ENCODE measurements at places on chromosomes 1 and 21.

DNA sequence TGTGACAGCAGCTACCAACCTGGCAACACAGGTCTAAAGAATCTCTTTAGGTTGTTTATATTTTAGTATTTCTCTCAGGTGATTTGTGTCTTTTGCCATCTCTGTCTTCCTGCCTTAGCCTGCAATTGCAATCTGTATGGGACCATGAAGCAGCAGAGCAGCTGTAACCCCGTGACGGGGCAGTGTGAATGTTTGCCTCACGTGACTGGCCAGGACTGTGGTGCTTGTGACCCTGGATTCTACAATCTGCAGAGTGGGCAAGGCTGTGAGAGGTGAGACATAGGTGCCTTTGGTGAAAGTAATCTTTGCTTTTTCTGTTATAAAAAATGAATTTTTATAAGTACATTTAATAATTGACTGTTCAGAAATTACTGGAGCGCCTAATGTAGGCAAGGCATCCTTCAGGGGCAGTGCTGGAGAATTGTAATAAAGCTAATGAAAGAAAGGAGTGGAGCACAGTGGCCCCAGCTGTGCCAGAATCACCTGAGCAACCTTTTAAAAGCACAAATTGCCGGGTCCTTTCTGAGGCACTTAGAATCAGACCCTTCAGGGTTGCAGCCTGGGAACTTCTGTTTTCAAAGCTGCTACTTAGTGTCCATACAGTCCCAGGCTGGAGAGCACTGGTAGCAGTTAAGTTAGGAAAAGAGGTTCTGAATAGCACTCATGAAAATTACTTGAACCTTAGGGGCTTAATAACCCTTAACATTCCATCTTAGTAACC is 60.6 kb upstream of the LAMC2 start:
- DNase-seq: no peak

- no peak for DNase-seq
These were observed 74.2 kb downstream of the CD34 start for GRCh38 chr1:207836591-207837347.

GRCh38 chr1:186657481-186657880 is 22.7 kb downstream of the PTGS2 start:
- no peak for DNase-seq

GRCh38 chr21:44295163-44295573 is 4.7 kb upstream of the PFKL start:
- no peak for DNase-seq

GRCh38 chr1:235067396-235068157 is 61.1 kb downstream of the TOMM20 start:
- DNase-seq: peak; percentile 89

DNA sequence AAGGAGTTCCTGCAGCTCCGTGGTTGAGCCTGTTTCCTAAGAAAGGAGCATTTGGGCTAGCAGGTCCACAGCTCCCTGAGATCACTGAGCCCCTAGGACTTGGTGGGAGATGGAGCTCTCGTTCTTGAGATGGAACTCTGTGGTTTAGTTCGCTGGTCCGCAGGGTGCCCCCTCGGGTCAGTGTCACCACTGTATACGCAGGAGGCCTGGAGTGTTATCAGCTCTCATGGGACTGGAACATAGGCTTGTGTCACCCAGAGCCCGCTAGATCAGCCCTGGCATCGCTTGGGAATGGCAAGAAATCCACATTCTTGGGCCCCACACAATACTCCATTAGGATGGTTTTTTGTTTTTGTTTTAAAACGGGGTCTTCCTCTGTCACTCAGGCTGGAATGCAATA is 3.6 kb downstream of the SNAP47 start:
- DNase-seq: no peak

DNA sequence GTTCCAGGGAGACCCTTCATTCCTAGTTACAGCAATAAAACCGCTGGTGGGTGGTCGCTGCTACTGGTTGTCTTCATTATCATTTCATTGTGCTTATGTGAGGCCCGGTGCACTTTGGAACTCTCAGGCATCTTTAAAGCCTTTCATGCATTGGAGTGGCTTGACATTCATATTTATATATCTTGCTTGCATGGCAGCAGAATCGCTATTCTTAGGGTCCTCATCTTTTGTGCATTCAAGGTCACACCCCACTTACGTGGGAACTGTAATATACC is 110.1 kb downstream of the ZBTB18 start:
- DNase-seq: no peak

DNA sequence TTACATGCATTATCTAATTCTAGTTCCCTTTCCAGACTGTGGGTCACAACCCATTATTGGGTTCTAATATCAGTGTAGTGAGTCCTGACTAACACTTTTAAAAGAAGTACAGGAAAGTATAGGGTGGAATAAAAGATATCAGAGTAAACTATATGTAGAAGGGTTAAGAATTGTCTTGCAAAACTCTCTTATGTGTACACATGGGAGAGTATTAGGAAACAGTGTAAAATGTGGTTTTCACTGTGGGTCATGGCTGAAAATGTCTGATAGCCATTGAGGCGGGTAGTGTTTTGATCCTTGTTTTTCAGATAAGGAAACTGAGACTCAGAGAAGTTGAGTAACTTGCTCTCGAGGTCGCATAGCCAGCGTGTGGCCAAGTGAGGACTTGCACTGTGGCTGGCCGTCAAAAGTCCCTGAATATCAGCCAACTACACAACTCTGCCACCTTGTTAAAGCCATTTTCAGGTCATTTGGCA is 18.5 kb upstream of the MTARC1 start:
- no peak for DNase-seq

GRCh38 chr1:161177112-161177935 is at the start of gene B4GALT3:
TSS of gene B4GALT3 (minus strand) at chr1:161177507. CDS start at chr1:161176060, 1,447 bp downstream.
- DNase-seq: peak; percentile 44

- no peak for DNase-seq
These were observed 10.8 kb upstream of the DUSP12 start for GRCh38 chr1:161738627-161739287.

DNA sequence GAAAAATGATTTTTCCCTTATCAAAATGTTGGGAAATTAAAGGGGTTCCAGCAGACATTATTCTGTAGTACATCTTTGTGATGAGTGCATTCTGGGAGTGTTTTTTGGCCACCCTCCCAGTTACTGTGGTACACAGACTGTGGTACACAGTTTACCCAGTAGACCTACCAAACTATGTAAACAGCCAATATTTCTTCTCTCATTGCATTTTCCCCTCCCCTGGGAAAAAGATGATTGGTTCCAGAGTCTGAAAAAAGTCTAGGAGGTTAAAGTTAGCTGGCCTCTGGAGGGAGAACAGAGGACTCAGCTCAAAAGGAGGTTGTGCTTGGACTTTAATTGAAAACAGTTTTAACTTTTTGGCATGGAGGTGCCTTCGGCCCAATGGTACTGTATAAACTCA is 42.5 kb downstream of the PGM1 start:
- DNase-seq: no peak

DNA sequence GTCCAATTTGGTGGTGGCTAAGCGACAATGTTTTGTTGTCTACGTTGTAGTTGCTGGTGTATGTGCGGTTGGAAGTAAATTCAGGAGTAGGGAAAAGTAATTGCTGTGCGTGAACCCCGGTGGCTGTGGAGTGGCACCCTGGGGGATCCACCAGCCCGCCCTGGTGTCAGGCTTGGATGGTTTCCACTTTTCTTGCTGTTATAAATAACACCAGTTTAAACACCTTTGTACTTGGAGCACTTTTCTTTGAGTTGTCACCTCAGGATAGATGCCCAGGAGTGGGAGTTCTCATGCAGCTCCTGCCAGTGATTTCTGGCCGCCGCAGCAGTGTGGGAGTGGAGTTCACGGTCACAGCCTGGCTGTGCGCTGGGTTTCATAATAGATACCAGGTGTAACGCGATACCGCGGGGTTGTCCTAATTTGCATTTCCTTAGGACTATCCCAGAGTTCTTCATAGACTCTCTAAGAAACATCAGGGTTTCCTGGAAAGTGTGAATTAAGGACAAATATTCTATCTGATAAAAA is 12.8 kb upstream of the TMEM200B start:
- DNase-seq: no peak

- DNase-seq: no peak
These were observed 449.9 kb downstream of the MATN1 start for GRCh38 chr1:30273456-30273855.

GRCh38 chr1:22925111-22925510 is 47.6 kb downstream of the LACTBL1 start:
- DNase-seq: no peak

DNA sequence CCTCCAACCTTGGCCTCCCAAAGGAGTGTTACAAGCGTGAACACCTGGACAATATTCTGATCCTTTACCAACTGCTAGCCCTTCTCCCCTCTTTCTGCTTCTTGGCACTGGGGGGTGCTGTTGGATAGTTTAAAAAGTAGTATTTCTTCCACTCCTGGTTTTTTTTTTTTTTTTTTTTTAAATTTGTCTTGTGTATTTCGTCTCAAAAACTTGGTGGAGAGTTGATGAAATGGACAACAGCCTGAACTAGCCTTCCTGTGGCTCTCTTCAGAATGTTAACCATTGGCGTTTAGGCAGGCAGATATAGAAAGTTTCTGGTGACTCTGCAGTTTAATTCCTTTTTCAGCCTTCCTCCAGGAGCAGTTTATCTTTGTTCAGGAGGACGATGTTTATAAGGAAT is 69.7 kb upstream of the USP24 start:
- DNase-seq: peak; percentile 66

GRCh38 chr1:155893389-155894142 is 17.6 kb downstream of the RIT1 start:
- DNase-seq: no peak

DNA sequence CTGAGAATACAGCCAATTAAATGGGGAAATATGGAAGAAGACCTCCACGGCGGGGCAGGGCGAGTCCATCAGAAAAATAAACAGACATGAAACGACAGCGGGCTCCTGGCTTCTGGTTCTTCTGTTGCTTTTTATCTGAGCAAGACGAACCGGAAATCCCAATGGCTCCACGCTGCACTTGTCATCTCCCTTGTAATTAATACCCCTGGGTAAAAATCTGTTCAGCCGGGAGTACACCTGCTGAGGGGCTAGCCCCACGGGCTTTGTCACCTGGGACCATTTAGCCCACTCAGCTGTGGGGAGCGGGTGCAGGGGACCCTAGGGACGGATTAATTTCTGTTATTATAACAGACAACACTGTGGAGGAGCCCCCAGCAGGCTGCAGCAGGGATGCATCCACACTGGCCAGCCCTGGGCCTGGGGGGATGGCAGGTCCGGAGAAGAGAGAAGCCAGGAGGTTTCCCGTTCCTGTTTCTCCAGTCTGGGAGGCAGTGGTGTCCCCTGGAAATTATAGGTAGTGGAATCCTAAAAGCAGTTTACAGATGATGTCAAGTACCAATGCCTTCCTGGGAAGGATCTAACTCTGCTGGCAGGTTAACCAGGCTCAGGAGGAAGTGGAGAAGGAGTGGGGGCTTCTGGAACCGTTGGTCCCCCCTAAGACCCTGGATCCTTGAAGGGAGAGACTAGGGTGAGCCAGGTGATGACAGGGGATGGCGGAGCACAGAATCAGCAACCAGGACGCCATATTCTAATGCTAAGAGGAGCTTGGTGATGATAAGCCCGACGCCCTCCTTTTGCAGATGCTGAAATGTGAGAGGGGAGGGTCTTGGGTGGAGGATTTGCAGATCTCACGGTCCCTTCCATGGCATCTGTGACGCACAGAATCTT is 566.1 kb downstream of the PTPRU start:
- no peak for DNase-seq

DNA sequence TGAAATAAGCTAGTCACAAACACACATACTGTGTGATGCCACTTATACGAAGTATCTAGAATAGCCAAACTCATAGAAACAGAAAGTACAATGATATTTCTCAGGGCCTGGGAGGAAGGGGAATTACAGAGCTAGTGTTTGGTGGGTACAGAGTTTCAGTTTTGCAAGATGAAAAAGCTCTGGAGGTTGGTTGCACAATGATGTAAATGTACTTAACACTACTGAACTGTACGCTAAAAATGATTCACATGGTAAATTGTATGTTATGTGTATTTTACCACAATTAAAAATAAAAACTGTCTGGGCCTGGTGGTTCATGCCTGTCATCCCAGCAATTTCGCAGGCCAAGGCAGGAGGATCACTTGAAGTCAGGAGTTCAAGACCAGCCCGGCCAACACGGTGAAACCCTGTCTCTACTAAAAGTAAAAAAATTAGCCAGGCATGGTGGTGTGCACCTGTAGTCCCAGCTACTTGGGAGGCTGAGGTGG is 15.3 kb upstream of the FHAD1 start:
- DNase-seq: no peak

DNA sequence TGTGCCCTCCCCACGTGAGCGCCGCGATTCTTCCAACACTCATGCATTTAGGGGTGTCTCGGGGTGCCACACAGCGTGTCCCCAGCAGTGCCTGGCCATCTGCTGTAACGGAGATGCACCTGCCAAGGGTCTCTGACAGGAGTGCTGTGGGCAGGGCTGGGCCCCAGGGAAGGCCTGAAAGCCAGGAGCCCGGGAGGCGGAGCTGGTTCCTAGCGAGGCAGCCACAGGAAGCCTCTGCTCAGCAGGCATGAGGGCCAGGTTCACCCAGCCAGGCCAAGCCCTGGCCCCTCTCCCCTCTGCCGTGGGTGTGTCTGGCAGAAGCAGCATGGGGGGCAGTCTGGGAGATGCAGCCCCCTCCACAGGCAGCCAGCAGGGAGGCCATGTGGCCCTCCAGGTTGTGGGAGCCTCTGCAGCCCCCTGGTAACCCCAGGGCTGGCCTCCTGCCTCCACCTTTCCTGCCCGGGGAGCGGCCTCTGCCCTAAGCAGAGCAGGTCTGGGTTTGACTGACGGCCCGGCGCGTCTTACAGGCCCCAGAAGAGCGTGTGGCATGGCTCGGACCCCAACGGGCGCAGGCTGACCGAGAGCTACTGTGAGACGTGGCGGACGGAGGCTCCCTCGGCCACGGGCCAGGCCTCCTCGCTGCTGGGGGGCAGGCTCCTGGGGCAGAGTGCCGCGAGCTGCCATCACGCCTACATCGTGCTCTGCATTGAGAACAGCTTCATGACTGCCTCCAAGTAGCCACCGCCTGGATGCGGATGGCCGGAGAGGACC is 30.4 kb downstream of the SLC19A1 start:
- DNase-seq: no peak

DNA sequence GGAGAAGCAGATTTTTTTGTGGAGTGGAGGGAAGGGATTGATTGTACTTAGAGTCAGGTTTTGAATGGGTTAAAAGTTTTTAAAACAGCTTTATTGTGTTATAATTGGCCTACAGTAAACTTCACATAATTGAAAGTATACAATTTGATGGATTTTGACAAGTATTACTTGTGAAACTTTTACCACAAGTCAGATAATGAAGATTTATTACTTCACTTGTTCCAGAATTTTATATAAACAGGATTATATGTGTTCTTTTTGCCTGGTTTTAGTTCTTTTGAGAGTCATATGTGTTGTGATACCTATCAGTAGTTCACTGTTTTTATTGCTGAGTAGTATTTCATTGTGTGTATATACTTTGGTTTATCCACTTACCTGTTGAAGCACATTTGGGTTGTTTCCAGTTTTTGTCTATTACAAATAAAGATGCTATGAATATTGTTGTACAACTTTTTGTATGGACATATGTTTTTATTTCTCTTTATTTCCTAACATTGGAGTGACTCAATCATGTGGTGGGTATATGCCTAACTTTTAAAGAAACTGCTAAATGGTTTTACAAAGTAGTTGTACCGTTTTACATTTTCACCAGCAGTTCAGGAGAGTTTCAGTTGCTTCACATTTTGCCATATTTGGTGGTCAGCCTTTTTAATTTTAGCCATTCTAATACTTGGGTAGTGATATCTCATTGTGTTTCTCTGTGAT is 71.0 kb downstream of the DYRK1A start:
- no peak for DNase-seq

GRCh38 chr1:223482766-223483165 is 89.6 kb downstream of the CCDC185 start:
- DNase-seq: no peak
